ENCODE measurements at places on chromosomes 7 and 10.

GRCh38 chr7:158529181-158530096 is 58.2 kb downstream of the PTPRN2 start:
- no peak for DNase-seq

DNA sequence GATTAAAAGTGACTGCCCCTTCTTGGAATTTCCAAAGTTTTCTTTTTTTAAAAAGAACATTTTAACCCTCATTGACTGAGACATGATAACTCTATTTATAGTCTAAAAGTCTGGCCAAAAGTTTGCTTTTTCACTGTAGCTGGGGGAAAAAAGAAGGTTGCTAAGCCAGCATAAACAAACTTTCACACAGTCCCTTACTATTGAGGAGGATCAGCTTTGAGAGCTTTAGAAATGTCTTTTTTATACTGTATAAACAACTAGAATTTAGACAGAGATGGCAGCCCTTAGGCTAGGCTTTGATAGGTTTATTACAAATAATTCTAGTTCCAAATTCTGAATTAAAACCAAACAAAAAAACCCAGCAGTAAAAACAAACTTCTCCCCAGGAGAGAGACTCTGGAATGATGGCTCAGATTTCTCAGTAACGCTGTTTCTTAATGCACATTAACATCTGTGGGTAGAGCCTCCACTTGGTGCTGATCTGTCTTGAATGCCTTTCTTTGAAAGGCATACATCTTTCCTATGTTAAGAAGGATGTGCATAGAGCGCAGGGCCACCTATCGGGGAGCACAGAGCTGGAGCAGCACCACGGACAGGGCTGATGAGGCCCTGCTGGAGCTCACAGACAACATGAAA is 100.9 kb upstream of the PDLIM1 start:
- no peak for DNase-seq

- no peak for DNase-seq
These were observed 55.4 kb upstream of the KLF14 start for GRCh38 chr7:130789436-130789835.

- DNase-seq: no peak
These were observed 10.7 kb upstream of the INSYN2A start for GRCh38 chr10:127207081-127207480.

GRCh38 chr10:10482613-10483012 is 535.1 kb upstream of the CELF2 start:
- DNase-seq: no peak

DNA sequence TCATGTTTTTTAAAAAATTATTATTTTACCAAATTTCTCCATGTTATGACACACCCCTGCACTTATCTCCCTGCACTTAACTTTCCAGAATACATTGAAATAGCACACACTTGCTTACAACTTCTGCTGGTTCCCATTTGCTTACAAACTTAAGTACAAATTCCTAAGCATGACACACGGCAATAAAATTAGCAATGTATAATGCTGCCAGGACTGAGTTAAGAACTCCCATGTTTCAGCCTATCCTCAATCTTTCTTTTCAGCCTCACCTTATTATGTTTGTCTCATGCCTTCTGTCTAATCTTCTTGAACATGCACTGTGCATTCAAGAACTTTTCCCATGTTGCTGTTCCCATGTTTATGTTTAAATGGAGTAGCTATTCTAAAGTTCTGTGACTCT is 40.8 kb downstream of the PRPS1L1 start:
- DNase-seq: no peak

DNA sequence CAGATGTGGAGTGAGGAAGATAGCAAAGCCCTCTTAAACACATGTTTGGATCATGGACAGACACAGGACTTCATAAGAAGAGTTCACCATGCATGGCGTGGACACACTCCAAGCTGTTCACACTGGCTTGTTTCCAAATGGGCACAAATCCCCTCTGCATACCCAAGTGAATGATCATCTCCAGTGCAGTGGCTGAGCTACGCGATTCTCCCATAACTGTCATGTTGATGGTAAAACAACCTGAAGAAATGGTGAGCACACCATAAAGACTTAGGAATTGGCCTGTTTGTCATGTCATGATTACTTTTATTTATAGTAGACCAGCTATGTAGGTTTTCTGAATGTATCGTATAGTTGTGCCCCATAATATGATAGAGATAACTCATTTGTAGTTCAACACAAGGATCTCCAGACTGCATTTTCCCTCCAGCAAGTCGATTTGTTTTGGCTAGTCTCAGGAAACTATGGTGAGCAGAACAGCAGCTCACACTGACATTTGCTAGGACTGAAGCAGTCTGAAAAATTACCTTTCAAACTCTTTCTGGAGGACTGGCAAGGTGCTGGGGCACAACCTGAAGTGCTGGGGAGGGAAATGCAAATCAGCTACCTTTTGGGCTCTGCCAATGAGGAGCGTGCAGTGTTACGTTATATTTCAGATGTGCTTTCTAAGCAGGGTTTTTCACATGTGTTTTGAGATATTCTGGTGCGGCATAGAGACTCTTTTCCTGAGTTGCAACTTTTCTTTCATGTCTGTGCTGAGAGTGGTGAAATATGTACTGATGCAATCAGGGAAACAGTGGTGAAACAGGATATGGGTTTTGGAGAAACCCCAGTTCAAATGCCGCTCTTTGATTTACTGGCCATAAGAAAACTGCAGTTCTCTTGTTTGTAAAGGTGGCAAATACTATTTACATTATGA is 629.6 kb upstream of the DPP6 start:
- no peak for DNase-seq

GRCh38 chr10:91838199-91838598 is 40.0 kb downstream of the TNKS2 start:
- DNase-seq: no peak

DNA sequence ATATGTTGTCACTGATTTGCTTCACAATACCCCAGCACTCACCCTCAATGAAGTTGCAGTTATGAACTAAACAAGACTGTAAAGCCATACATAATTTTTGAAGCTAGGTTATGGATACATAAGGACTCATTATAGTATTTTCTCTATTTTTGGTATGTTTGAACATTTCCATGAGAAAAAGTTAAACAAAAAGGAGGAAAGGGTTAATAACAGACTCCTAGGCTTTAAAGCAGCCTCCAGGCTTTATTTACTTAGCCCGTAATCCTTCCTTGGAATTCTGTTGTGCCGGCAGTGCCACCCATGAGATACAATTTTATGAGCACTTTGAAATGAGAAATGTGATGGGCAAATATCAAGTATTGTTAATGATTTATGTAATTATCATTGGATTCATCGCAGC is 2.1 kb upstream of the DENND11 start:
- no peak for DNase-seq

GRCh38 chr10:44473146-44473545 is 88.2 kb upstream of the CXCL12 start:
- DNase-seq: no peak

DNA sequence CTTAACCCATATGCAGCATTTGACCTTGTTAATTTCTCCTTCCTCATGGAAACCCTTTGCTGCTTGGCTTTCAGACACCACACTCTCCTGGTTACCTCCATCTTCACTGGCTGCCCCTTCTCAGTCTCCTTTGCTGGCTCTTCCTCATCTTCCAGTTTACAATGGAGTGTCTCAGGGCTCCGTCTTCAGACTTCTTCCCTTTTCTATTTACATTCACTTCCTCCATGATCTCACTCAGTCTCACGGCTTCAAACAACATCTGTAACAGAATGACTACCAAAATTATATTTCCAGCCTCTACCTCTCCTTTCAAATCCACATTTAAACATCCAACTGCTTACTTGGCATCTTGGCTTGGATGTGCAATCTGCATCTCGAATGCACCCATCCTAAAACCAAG is 140.4 kb downstream of the DKK1 start:
- no peak for DNase-seq

GRCh38 chr7:2972835-2973161 is 70.9 kb downstream of the CARD11 start:
- no peak for DNase-seq

GRCh38 chr7:128211626-128212025 is 29.5 kb upstream of the LEP start:
- DNase-seq: no peak

Measured in NCI-H1417 treated with DMSO at 0.1 percent for 48 hours (cell line).